Lung microvascular endothelial cell (primary cell): ENCODE measurements at places on chromosomes 11 and 22. TPM values are rescaled to one million over a fixed set of nuclear protein-coding genes. Genes with fewer than 3 reads are reported as not detected.

PDE2A gene
- 158 and 415 TPM in 2 replicates for total RNA-seq

- DNase-seq = no peak
These were observed 22.1 kb downstream of the TMEM135 start for GRCh38 chr11:87059596-87060390.

GRCh38 chr11:12330485-12331231 is 46.7 kb upstream of the PARVA start:
- no peak for DNase-seq

RAG1 gene
- total RNA-seq = 0.60 and 1.1 TPM in 2 replicates

GRCh38 chr11:34213366-34213765 is 107.9 kb downstream of the NAT10 start:
- DNase-seq = no peak

- no peak for DNase-seq
These were observed 27.1 kb upstream of the ACR start for GRCh38 chr22:50710886-50711285.

DERL3 gene
- 0.40 and 0.44 TPM in 2 replicates for total RNA-seq

- DNase-seq = no peak
These were observed 520.8 kb downstream of the INSC start for GRCh38 chr11:15635521-15635920.

TXN2 gene
- total RNA-seq = 16.1 and 21.2 TPM in 2 replicates

IRAG1 gene
- total RNA-seq = 0.44 and 0.79 TPM in 2 replicates

- DNase-seq = no peak
These were observed 51.5 kb upstream of the POU2AF2 start for GRCh38 chr11:111193924-111194490.

KCNJ1 gene
- total RNA-seq = under 0.01 and 0.22 TPM in 2 replicates
